Activated CD8-positive, alpha-beta T cell treated with anti-CD3 and anti-CD28 coated beads, Interleukin-2, amount 10 ng/mL, durations not matched to agents 7 days and 5 days (primary cell): ENCODE measurements at places on chromosomes 13 and 19.
A peak's percentile ranks its signal among the peaks of the same experiment; 100 is the strongest.

DNA sequence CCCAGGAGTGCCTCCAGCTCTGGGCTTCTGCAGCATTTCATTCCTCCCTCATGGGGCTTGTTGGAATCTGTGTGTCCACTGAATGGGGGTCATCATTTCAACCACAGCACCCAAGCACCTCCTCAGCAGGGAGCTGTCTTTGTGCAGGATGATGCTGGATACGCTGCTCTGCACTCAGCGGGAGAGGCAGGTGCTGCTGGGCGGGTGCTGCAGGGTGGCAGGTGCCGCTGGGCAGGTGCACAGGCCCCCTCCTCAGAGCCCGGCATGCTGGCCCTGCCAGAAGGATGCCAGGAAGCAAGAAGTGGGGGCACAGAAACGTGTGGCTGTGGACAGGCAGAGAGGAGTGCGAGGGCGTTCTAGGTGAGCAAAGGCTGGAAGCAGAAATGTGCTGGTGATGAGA, 121.8 kb upstream of the VSTM2B start:
- DNase-seq: no peak

DNA sequence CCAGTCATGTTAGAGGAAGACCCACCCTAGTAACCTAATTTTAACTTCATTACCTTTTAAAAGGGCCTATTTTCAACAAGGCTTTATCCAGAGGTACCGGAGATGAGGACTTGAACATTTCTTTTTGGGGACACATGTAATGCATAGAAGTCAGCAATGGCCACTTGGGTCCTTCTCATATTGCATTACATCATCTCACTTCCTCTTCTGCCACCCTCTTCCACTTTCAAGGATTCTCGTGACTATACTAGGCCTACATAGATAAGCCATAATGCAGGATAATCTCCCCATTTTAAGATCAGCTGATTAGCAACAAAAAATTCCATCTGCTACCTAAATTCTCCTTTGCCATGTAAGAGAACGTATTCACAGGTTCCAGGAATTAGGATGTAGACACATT, 557.2 kb downstream of the KCTD12 start:
- no peak for DNase-seq

DNA sequence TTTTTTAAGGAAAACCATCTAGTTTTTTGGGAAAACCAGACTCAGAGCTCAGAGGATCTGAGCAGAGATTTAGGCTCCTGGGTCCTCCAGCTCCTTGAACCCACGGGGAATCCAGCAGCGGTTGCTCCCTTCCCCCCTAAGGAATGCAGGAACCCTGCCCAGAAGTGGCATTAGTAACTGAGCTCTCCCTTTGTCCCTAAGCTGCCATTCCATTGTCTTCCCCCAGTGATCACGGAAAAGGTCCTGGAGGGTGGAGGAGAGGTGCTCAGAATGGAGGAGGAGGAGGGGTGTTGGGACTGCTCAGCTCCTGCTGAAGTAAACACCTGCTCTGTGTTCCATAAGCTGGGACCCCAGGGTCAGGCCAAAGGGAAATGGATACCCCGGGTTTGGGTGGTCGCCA, 16.8 kb upstream of the OR1M1 start:
- DNase-seq: no peak

DNA sequence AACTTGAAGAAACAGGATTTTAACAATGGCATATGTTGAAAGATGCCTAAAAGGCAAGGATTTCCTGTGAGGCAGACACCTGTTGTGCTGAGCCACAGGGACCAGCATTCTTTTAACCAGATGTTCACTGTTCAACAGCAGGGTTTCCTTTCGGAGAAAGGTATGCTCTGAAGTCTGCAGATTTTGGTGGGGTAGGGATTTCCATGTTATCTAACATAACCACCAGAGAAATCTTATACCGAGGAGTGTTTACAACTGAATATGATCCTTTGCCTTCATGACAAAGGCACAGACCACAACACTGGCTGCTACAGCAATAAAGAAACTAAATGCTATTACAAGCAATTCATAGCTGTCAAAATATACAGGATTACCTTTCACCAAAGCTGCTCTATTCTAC, 48.1 kb downstream of the MPHOSPH8 start:
- DNase-seq: peak; percentile 15
